MCF 10A (cell line): ENCODE measurements at places on chromosomes 7 and 10.

- no peak for DNase-seq
These were observed 31.9 kb downstream of the BEND7 start for GRCh38 chr10:13496931-13497330.

- DNase-seq, result no peak
These were observed 135.0 kb downstream of the GRK5 start for GRCh38 chr10:119342335-119342734.

DNA sequence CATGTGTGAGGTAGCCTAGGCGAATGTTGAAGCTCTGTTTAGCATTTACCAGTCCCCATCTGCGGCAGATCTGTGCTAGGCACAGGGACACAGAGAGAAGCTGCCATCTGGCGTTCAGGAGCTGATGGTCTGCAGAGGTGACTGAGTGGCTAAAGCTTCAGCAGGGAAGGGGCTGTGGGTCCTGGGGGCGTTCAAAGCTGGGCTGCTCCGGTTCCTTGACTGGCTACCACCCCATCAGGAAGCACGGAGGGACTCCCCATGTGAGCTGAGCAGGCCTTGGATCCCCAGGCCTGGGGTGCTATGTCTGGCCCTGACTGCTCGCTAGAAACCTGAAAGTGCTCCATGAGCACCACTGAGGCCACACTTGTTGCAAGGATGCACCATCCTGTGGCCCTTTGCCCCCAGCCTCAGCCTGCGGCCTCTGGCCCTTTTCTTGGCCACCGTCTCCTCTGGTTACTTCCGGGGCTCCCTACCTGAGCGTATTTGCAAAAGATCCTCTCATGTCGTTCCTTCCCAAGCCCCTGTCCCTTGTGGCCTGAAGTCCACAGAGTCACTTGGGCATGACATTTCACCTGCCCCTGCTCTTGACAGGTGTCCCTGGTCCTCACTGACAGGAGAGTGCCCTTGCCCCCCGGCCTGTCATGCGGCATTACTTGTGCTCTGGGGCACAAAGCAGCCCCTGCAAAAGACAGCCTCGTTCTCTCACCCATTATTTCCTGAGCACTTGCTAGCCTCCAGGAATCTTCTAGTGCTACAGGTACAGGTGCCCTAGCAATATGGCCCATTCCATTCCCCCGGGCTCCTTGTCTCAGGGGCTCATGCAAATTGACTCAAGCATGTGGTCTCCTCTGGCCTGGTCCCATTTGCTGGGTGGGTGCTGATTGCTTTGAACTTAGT, 108.1 kb downstream of the GLRX3 start:
- DNase-seq, result no peak

GRCh38 chr7:120941856-120942255, 8.7 kb upstream of the ING3 start:
- DNase-seq, result no peak

DNA sequence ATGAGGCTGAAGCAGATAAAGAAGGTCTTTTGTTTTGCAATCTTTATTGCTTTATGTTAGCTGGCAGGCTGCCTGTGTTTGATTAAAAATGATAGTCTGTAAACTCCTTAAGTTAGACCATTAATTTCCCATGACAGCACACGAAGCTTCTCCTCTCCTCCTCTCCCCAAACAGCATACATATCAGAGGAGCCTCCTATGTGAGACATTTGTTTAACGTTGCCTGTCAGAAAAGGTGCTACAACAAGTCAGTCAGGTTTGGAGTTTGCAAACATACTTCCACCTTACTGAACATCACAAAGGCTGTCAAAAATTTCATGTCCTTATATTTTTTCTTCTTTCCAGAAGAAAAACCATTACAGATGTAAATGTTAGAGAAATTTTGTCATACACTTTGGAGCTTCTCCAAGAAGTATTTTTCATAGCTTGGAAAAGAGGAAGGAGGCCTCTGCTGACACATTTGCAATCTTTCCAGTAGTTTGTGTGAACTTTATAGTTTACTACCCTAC, 393.1 kb downstream of the EXOC4 start:
- peak; percentile 0 for DNase-seq

DNA sequence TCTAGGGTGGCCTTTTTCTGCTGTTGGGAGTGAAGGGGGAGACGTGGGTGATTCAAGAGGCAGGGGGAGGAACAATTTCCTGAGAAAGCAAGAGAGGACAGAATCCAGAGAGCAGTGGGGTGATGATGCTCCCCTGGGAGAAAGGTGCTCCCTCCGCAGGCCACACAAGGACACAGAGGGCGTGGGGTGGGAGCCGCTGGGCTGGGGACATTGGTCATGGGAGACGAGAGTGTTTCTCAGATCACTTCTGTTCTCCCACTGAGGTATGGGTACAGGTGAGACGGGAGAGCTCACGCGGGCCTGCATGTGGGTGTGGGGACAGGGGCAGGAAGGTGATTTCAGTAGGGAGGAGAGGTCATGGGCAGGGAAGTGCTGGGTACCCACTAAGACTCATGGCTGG, 259.5 kb upstream of the CTBP2 start:
- no peak for DNase-seq

GRCh38 chr10:423178-423577, 266.3 kb downstream of the DIP2C start:
- DNase-seq, result no peak

GRCh38 chr7:95874129-95874528, 101.8 kb downstream of the DYNC1I1 start:
- DNase-seq, result no peak

DNA sequence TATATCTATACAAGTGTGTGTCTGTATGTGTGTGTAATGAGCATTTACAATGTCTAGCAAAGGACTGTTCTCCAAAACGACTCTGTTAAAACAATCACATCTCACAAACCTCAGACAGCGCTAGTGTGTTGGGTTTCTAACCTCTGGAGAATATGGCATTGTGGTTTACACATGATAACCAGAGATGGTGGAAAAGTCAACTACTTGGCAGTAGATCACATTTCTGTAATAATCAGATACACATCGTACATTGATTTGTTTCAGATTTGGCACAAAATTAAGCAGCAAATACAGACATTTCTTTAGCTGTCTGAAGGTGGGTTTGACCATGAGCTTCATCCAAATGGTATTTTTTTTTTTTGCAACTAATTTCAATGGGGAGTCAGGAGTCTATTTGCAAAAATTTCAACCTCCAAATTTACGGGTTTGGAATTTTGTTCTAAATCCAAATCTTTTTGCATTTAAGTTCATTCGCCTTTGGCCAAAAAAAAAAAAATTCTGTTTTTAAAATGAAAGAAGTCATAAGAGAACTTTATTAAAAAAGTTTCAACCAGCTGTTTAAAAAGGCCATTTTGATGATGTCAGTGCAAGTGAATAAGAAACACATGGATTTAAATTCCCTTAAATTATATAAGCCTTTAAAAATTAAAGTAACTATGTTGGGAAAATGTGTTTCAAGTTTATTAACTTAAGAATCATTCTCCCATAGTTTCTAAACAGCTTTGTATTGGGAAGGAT, 127.8 kb downstream of the TMEM26 start:
- no peak for DNase-seq

DNA sequence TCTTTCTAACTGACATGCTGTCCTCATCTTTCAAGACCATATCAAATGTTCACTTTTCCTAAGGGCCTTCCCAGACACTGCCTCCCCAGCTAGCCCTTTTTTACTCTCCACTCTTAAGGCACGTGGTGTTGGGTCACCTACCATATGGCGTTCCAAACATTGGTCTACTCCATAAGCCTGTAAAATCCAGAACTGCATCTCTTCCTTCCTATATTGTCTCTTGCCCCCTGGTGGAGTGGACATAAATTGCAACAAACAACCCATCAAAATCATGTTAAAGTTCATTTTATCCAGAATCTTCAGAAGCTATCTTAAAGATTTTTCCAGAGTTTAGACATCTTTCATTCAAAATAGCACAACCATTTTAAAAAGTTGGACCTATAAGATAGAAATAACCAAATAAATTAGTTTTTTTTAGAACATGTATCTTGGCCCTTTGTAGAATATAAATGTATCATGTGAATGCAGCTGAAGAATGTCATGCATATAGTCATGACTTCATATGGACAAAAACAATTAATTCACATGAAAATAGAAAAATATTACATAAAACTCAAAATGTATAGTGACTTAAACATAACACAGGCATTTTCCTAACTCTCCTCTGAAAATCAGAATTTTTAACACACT, 180.6 kb upstream of the CHRM2 start:
- peak; percentile 46 for DNase-seq

DNA sequence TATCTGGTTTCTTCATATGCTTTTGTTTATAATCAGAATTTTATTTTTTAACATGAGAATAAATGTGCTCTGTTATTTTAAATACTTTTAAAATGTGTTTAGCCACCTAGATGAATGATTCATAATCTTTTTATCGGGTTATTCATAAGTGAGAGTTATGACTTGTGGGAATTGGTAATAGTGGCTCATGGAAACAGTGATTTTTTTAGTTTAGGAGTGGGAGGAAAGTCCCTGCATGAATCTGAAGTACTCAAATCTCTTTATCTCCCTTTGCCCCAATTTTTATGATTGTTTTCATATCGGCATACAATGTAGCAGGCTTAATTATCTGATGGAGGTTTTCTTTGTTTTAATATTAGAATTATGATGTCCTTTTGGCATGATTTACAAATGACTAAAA, 42.9 kb downstream of the TAX1BP1 start:
- no peak for DNase-seq

GRCh38 chr7:47580811-47581331, 1.0 kb downstream of the TNS3 start:
- DNase-seq, result no peak

DNA sequence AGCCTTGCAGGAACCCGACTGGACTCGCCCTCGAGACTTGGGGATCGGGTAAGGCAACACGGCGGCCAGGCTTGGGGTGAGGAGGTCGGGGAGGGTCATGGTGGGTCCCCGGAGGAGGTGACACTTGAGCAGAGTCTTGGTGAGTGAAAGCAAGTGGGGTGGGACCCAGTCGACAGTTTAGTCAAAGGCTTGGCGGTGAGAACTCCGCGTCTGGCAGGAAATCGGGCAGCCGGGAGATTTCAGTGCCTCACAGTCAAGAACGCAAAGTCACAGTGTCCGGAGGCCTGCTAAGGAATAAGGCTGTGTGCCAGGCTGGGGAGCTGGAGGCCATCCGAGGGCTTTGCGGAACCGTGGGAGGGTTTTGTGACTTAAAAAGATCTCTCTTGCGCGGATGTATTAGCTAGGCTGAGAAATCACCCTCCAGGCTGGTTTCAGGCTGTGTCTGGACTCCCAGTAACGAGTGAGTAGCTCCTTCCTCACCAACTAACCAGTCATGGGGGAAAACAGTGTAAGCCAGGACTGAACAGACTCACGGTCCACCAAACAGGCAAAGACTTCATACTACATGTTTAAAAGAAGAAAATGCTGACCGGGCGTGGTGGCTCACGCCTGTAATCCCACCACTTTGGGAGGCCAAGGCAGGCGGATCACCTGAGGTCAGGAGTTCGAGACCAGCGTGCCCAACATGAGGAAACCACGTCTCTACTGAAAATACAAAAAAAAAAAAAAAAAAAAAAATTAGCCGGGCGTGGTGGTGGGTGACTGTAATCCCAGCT, 613 bp downstream of the AP5Z1 start:
- peak; percentile 10 for DNase-seq

- no peak for DNase-seq
These were observed 138.9 kb downstream of the ARHGAP22 start for GRCh38 chr10:48465860-48466521.
